Myocyte (in vitro differentiated cells): ENCODE measurements at places on chromosomes 7 and 10. TPM values are rescaled to one million over a fixed set of nuclear protein-coding genes. Genes with fewer than 3 reads are reported as not detected.

- no peak for DNase-seq
Observed at GRCh38 chr7:127546313-127546712, 39.1 kb downstream of the GCC1 start.

The STEAP2 gene
- 6.9 and 7.1 TPM in 2 replicates for total RNA-seq

- DNase-seq: no peak
Observed at GRCh38 chr10:8229153-8229552, 174.7 kb downstream of the GATA3 start.

The OPALIN gene
- not detected in 2 replicates for total RNA-seq

- no peak for DNase-seq
Observed at GRCh38 chr10:124239134-124239533, 145.7 kb upstream of the CHST15 start.

DNA sequence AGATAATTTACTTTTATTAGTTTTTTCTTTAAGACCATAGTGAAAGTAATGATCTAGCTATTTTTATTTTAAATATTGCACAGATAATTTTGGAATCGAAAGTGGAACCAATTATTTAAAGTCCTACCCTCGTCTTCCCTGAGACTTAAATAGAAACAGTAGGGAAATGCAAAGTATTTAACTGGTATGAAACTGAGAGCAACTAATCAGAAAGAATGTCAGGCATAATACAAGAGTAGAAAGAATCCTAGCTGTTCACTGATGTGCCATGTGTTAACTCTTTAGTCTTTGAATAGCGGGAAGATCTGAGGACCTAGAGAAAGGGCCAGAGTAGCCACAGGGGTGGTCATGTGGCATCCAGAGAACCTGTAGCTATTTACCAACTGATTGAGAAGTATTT, 630.0 kb downstream of the NRG3 start:
- no peak for DNase-seq

DNA sequence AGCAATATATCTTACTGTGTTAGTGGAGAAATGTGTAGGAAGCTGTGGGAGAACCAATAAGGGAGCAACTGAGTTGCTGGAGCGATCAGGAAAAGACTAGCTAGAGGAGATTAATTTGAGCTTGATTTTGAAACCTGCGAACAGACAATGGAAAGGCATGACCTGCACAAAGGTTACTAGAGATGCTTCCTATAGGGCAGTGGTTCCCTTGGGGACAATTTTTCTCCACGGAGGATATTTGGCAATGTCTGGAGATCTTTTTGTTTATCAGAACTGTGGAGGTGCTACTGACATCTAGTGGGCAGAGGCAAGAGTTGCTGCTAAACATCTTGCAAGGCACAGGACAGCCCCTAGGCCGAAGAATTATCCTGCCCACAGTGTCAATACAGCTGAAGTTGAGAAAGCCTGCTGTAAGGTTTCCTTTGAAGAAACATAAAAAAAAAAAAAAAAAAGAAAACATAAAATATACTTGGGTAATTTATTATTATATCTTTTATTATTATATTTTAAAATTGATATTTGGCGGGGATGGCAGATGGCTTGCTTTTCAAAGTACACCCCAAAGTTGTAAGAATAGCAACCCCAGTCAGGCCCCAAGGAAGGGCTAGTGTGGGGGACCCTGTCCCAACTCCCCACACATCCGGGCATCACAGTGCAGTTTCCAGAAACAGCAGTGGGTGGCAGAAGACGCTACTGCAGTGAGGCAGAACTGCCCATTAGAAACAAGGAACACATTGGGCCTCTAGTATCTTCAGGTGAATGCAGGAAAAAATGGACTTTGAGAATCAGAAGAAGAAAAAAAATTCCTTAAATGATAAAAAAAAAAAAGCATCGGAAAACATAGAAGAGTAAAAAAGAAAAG, 481.6 kb downstream of the SH2D4B start:
- DNase-seq: peak; percentile 22

The DNAJC12 gene
- 5.8 and 6.0 TPM in 2 replicates for total RNA-seq

The ELOVL3 gene
- total RNA-seq: 5.0 and 5.6 TPM in 2 replicates

DNA sequence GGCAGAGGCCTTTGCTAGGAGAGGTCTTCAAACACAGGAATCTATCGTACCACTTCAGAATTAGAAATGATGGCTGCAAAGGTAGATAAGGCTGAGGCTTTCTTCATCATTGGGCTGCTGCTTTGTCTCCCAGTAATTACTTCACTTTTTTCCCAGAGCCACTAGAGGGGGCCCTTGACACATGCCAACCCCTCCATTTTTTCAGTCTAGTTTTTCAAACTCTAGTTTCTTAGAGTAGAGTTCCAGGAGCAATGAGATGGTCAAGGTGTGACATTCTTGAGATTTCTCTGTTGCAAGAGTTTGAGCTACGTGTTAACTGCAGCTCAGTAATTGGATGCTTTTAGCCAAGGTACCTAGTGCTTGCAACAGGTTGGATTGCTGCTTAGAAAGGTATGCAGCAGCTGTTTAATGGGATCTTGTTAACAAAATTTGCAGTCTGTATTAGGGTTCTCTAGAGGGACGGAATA, 33.8 kb upstream of the RBM20 start:
- DNase-seq: peak; percentile 72

GRCh38 chr7:70448312-70448906, 683.5 kb upstream of the GALNT17 start:
- DNase-seq: no peak

The TRIM73 gene
- 0.86 and 0.94 TPM in 2 replicates for total RNA-seq

- no peak for DNase-seq
Observed at GRCh38 chr10:69562731-69563254, 10.4 kb downstream of the NEUROG3 start.

- peak; percentile 60 for DNase-seq
Observed at GRCh38 chr7:107233174-107233573, 64.4 kb downstream of the HBP1 start.

The NKX6-2 gene
- not detected in 2 replicates for total RNA-seq

DNA sequence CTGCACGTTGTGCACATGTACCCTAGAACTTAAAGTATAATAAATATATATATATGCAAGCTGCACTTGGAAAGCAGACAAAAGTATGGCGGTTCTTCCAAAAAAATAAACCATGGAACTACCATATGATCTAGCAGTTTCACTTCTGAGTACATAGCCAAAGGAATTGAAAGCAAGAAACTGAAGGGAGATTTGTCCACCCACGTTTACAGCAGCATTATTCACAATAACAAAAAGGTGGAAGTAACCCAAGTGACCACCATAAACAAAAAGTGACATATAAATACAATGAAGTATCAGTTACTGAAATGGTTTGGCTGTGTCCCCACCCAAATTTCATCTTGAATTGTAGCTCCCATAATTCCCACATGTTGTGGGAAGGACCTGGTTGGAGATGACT, 525.3 kb upstream of the CELF2 start:
- no peak for DNase-seq

DNA sequence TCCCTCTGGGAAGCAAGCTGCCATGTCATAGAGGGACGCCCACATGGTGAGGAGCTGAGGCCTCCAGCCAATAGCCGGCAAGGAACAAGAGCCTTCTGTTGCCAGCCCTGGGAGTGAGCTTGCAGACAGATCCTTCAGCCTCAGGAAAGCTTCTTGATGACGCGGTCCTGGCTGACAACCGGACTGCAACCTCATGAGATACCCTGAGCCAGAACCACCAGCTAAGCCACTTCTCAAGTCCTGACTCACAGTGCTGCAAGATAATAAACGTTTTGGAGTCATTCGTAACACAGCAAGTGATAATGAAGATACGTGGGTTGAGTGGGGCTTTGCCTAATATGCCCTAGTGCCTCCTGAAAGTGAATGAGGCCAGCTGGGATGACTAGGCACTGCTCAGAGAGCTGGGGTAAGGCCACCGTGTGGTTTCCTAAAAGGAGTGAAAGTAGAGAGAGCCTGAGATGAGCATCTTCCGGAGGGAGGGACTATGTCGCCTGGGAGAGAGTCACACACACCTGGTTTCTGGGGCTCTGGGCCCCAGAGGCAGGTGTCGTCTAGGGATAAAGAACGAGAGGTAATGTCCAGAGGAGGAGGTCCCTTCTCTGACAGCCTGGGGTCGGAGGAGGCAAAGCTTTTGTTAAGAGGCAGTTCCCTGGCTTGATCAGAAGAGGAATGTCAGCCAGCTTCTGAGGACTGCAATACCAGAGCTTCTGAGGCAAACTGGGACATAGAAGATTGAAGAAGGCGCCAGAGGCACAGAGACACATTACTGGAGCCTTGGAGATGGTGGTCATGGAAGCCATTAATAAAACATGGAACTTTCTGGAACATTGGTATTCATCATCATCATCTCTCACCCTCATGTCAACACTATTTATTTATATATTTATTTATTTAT, 53.6 kb downstream of the PYROXD2 start:
- DNase-seq: peak; percentile 98

DNA sequence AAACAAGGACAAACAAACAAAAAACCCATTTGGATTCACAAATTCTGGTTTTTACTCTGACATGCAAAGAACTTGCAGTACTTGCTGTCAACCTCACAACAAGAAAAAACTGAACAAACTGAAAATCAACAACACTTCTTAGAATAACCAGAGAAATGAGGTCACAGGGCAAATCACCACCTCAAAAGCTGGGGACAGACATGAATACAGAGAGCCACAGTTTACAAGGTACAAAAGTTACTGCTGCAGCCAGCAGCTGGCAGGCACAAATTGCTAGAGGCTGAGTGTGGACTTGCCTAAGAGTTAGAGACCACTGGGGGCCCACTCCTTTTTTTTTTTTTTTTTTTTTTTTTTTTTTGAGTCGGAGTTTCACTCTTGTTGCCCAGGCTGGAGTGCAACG, 15.0 kb upstream of the RNF32 start:
- no peak for DNase-seq

DNA sequence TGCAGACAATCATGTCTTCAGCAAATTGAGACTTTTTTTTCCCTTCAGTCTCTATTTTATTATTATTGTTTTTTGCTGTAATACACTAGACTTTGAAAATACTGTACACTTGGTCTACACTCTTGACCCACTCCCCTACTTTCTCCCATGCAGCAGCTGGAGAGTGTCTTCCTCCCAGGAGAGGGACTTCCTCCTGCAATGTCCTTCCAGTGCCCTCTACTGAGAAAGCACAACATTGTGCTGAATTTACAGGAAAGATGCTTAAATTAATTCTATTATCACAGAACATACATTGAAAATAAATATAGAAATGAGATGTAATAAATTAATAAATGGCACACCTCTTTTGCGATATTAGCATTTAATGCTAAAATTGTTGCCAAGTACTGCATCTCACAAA, 411.3 kb downstream of the CCSER2 start:
- DNase-seq: no peak

The PCGF6 gene
- total RNA-seq: 10.1 and 11.6 TPM in 2 replicates

The CCDC146 gene
- total RNA-seq: 2.3 and 3.4 TPM in 2 replicates

GRCh38 chr7:155203882-155204691, 93.6 kb upstream of the INSIG1 start:
- no peak for DNase-seq

- no peak for DNase-seq
Observed at GRCh38 chr7:137703291-137704010, 143.3 kb downstream of the DGKI start.

The ZNF25 gene
- 14.9 and 15.0 TPM in 2 replicates for total RNA-seq

- DNase-seq: no peak
Observed at GRCh38 chr7:128203710-128204214, 37.3 kb upstream of the LEP start.

The RAPGEF5 gene
- total RNA-seq: 0.24 and 0.94 TPM in 2 replicates

- peak; percentile 52 for DNase-seq
Observed at GRCh38 chr7:1124816-1125602, 35.0 kb downstream of the ZFAND2A start.

- DNase-seq: peak; percentile 28
Observed at GRCh38 chr7:73992101-73992562, 35.8 kb upstream of the ELN start.

GRCh38 chr10:128091636-128092210, 34.5 kb downstream of the MKI67 start:
- no peak for DNase-seq

GRCh38 chr10:112336556-112337201, 37.2 kb upstream of the ACSL5 start:
- DNase-seq: no peak

- DNase-seq: peak; percentile 1
Observed at GRCh38 chr10:66187053-66187733, 738.6 kb upstream of the LRRTM3 start.

The TLX1 gene
- not detected in 2 replicates for total RNA-seq

GRCh38 chr10:58734664-58735063, 222.0 kb downstream of the BICC1 start:
- no peak for DNase-seq

DNA sequence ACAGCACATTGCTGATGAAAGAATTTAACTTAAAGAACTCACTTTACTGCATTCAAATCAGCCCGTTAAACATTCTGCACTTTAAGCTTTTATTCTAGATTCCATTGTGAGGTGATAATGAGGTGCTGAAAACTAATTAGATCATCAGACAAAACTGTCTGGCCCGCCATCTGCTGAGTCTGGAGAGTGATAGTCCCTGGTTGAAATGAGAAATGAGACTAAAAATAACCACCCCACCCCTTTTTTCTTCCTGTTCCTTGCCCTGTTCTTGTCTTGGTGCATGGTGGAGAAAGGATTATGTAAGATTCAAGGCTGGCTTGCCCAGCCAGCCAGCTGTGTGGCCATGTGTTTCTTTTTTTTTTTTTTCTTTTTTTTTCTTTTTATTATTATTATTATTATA, 277.0 kb upstream of the COBL start:
- no peak for DNase-seq

The NEURL1 gene
- total RNA-seq: 10.6 and 12.1 TPM in 2 replicates

The FRG2B gene
- not detected in 2 replicates for total RNA-seq

The LIPM gene
- not detected in 2 replicates for total RNA-seq

The CLDN3 gene
- not detected in 2 replicates for total RNA-seq

The SEMA3C gene
- 165 and 180 TPM in 2 replicates for total RNA-seq

The CUX1 gene
- 43.0 and 46.5 TPM in 2 replicates for total RNA-seq
